IMR-90 (cell line): ENCODE measurements at places on chromosomes 1 and 21. TPM values are rescaled to one million over a fixed set of nuclear protein-coding genes. Genes with fewer than 3 reads are reported as not detected.

GRCh38 chr1:70420320-70420719, 9.3 kb downstream of the CTH start:
- DNase-seq, result no peak

GRCh38 chr1:110255392-110255787, 45.3 kb downstream of the KCNC4 start:
- no peak for DNase-seq

KIRREL1 gene
- 58.1 and 64.6 TPM in 2 replicates for polyA plus RNA-seq

C4BPB gene
- not detected in 2 replicates for polyA plus RNA-seq

DNA sequence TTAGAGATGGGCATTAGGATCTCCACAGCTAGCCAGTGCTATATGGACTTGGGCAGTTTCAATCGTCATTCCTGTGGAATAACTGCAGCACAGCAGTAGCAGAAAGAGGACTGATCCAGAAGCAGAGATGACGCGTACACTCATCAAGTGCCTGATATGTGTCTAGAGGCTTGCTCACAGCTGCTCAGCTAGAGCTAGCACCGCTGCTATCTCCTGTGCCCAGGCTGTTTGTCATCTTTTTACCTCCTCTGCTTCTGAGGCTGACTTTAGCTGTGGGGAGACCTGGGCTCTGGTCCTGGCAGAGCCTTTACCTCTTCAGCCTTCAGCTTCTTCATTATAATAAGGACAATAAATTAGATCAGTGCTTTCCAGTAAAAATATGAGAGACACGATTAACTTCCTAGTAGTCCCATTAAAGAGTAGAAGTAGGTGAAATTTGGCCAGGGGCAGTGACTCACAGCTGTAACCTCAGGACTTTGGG, 5.3 kb downstream of the TENT5C start:
- no peak for DNase-seq

SYT11 gene
- polyA plus RNA-seq, result 22.9 TPM in 2 replicates

DNA sequence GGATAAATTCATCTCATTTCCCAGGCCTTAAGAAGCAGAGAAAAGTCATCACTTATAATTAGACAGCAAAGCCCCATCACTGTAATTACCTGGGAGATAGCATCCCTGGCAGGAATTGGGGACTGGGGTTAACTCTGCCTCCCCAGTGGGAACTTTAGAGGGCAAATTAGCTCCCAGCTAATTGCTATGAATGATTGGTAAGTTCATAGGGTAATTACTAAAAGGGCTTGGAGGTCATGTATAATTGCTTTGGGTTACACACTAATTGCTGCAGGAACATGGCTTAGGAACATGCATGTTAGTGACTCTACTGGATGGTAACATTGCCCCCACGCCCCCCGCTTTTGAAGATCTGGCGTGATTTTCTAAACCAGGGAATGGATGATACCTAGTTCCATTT, 64.8 kb downstream of the UBE2T start:
- DNase-seq, result no peak

GRCh38 chr1:32743380-32744070, 41.0 kb upstream of the SYNC start:
- no peak for DNase-seq

KRTAP19-1 gene
- not detected in 2 replicates for polyA plus RNA-seq

GRCh38 chr1:30815556-30815955, 58.0 kb upstream of the LAPTM5 start:
- no peak for DNase-seq
